ENCODE measurements at places on chromosomes 7 and 10.

GRCh38 chr7:6516387-6516983, 34.8 kb downstream of the GRID2IP start:
- peak; percentile 91 for DNase-seq

- DNase-seq, result no peak
Measured at GRCh38 chr10:95350830-95351228, 60.0 kb upstream of the PDLIM1 start.

DNA sequence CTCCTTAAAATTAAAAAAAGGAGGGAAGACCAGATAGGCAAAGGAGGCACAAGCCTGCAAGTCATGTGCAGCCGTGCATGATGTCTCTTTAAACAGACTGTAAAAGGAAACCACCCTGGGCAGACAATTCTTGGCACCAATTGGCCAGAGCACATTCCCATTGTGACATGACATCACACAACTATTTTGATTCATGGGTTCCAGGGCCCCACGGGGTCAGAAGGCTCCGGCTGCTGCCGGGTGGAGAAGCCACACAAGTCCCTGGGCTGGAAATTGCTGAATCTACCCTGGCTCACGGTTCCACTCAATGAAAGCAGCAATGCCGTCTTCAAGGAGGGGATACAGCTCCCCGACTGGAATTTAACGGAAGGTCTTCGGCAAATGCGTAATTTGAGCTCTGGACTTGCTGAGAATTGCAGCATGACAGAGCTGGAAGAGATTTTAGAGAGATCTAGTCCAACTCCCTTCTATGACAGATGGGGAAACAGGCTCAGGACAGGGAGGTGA, 140.5 kb downstream of the PRKAG2 start:
- DNase-seq, result peak; percentile 45

- DNase-seq, result no peak
Measured at GRCh38 chr10:94146746-94147145, 153.0 kb downstream of the PLCE1 start.

Measured in testis (tissue), 5 donors.